ENCODE measurements at places on chromosomes 5 and 9.

GRCh38 chr9:237858-238345 lies 23.2 kb downstream of the DOCK8 start:
- no peak for DNase-seq

DNA sequence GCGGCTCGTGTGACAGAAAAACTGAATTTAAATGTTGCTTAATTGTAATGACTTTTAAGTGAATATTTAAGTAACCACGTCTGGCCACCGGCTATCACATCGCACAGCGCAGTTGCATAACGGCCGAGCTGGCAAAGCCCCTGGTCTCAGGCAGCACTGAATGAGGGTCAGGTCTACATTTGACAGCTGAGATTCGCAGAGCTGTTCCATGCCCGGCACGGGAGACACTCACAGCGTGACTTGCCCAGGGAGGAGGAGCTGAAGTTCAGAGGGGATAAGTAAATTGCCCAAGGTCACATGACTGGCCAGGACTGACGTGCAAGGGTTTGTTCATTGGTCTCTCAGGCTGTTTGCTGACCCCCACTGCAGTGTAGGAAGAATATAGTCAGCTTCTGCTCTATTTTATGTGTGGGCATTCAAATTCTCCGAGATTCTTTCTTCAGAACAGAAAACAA lies 17.4 kb upstream of the COL5A1 start:
- no peak for DNase-seq

DNA sequence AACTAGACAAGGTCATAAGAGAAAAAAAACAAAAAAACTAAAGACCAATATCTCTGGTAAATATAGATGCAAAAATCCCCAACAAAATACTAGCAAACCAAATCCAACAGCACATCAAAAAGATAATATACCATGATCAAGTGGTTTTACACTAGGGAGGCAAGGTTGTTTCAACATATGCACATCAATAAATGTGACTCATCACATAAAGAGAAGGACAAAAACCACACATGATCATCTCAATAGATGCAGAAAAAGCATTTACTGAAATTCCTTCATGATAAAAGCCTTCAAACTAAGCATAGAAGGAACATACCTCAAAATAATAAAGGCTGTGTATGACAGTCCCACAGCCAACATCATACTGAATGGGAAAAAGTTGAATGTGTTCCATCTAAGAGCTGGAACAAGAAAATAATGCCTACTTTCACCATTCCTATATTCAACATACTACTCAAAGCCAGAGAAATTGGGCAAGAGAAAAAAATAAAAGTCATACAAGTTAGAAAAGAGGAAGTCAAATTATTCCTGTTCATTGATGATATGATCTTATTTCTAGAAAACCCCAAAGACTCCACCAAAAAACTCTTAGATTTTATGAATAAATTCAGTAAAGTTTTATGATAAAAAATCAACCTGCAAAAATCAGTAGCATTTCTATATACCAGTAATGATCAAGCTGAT lies 72.2 kb upstream of the FAM169A start:
- no peak for DNase-seq

GRCh38 chr9:112848316-112849151 lies 42.1 kb downstream of the SLC46A2 start:
- DNase-seq, result no peak

- DNase-seq, result no peak
Observed at GRCh38 chr9:33221568-33221884, 18.4 kb upstream of the SPINK4 start.

DNA sequence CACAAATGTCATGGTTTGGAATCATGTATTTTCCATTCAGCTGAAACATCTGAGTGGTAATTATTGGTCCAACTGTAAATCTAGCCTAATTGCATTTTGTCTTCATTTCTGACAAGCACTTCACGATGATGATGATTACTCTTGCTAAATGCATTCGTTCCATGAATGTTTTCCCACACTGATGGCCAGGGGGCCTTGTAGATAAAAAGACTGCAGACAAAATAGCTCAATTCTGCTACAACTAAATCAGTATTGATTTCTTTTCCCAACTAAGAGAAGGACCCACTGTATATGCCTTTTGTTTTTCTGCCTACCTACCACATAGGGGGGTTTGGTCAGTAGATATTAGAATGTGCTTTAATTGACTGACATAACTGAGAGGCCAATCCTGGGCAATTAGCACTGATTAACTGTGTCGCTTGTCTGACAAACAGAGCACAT lies 1351.3 kb upstream of the NUDT12 start:
- DNase-seq, result no peak

- DNase-seq, result no peak
Observed at GRCh38 chr5:119019949-119020348, 31.6 kb upstream of the DTWD2 start.

DNA sequence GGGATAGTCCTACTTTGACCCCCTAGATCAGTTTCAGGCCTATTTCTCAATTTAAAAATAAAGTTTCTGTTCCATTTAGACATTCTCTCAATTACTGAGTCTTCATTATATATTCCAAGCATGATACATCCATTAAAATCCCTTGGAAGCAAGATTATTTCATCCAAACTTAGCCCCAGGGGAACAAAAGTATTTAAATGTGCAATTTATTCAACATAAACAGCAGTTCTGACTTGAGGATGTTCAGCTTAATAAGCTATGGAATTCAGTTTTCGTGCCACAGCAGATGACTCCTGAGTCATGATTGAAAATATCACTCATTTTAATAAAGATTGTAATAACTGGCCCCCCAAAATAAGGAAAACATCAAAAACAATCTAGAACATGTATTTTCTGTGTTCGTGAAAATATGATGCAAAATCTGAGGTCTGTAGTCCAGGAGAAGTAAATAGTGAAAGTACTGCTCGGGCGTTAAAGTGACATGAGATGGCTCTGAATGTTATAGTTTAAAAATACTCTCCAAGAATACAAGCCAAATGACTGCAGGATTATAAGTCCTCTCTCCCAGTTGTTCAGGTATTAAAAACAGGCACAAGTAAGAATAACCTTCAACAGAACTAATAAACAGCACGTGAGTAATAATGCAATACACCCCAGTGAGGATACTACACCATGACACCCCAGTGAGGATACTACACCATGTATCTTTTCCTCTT lies 67.1 kb downstream of the RETREG1 start:
- DNase-seq, result no peak

DNA sequence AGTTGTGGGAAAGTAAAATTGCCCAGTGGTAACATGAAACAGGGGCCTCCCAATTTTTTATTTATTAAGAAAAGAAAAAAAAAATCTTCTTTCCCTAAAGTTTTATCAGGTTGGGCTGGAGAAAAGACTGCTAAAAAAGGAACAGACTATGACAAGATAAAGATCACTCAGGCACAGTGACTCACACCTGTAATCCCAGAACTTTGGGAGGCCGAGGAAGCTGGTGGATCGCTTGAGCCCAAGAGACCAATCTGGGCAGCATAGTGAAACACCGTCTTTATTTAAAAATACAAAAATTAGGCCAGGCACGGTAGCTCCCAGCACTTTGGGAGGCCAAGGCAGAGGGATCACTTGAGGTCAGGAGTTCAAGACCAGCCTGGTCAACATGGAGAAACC lies 312.5 kb downstream of the CETN3 start:
- no peak for DNase-seq

DNA sequence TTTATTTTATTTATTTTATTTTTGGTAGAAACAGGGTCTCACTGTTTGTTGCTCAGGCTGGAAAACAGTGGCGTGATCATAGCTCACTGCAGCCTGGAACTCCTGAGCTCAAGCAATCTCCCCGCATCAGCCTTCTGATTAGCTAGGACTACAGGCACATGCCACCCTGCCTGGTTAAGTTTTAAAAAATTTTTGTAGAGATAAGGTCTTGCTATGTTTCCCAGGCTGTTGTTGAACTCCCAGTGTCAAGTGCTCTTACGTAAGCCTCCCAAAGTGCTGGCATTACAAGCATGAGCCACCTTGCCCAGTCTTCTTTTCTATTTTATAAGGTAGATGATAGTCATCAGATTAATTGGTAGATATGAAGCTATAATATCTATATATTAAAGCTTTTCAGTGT lies 382.7 kb downstream of the CDH12 start:
- no peak for DNase-seq

GRCh38 chr5:96663608-96664007 lies 1.4 kb downstream of the CAST start:
- DNase-seq, result no peak

DNA sequence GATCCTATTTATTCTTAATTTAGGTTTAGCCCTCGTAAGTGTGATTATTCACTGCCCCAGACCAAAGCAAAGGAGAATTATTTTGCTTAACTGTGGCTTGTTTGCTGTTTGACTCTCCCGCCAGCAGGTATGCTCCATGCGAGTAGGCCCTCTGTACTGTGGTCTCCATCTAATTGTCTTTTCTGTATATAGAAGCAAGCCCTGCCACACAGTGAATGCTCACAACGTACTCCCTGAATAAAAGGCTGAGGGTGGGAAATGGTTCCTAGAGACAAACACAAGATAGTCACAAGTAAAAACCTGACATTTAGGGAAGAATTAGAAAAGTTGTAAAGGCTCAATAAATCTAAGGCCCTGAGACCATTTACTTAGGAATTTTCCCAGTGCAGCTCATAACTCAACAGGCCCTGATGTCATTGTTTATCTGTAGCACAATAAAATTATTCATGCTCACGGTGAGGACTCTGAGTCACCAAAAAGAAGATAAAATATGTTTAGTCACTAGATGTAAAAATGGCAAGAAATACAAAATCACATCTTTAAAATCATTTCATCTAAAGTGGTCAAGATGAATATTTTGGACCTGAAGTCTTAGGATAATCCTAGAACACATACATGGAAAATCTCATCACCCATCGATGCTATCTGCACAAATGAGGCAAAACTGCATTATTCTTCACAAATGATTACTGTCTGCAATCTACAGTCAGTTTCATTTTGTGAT lies 473.2 kb downstream of the ENC1 start:
- no peak for DNase-seq

- DNase-seq, result no peak
Observed at GRCh38 chr5:90866915-90867731, 308.5 kb downstream of the ADGRV1 start.

- DNase-seq, result no peak
Observed at GRCh38 chr5:102843997-102844396, 88.9 kb downstream of the PAM start.

GRCh38 chr5:135308752-135309151 lies 90.3 kb downstream of the MACROH2A1 start:
- no peak for DNase-seq

DNA sequence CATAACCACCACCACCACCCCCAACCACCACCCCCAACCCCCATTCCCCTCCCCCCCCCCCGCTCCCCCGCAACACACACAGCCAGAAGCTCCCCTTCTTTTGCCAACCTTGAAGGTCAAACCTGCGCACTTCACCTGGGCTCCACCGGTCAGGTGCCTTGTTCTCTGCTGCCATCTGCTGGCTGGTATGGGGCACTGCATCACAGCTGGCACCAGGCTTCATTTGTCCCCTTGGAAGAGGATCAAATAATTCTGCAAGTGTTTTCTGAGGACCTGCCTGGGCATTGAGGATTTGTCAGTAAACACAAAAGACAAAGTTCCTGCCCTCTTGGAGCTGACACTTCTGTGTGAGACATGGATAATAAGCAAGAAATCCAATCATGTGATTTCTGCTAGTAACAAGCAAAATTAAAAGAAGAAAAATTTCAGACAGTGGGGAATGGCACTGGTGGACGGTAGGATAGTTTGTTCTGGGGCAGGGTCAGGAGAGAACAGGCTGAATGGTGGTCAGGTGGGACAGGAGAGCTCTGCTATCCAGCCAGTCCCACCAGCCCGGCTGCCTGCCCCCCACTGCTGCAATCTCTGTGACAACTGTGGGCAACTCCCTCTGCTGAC lies 55.6 kb upstream of the LMX1B start:
- peak; percentile 73 for DNase-seq

- DNase-seq, result no peak
Observed at GRCh38 chr5:179486596-179487051, 63.7 kb upstream of the RUFY1 start.

GRCh38 chr5:53321721-53322120 lies 158.7 kb upstream of the FST start:
- no peak for DNase-seq

DNA sequence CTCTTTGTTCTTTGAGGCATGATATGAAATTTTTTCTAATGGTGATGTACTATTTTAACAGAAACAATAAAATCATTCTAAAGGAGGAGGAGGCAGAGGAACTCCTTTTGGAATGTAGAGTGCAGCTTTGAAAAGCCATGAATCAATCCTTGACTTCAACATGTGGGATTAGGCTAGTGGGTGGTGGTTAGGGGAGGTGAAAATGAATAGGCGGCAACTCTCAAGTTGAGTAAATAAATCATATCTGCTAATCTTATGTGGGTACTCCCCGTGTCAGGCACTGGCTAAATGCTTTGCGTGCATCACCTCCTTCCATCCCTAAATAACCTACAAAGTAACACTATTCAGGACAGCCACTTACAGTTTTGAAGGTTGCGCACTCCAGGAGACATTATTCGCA lies 35.1 kb downstream of the FAM81B start:
- DNase-seq, result no peak

DNA sequence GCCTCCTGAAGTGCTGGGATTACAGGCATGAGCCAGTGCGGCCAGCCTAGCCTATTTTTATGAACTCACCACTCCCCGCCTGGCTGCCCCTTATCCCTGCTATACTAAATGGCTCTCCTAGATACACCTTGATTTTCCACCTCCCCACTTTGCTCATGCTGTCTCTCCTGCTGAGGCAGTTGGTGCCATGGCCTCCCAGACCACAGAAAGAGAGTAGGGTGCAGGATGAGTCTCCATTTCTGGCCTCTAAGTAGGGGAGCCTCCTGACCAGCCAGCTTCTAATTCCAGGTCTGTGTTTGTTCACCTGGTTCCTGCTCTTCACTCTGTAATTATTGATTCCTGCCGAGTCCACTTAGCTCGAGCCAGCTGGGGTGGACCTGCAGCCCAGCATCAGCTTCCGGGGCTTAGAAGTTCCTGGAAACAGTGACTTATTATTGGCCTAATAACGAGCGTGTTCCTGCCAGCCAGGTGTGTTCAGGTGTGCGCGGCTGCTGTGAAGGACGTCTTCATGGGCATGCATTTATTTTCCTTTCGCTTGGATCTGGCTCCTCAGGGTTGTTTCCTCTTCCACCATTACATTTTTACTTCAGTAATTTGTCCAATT lies 34.0 kb downstream of the ZNF618 start:
- no peak for DNase-seq

DNA sequence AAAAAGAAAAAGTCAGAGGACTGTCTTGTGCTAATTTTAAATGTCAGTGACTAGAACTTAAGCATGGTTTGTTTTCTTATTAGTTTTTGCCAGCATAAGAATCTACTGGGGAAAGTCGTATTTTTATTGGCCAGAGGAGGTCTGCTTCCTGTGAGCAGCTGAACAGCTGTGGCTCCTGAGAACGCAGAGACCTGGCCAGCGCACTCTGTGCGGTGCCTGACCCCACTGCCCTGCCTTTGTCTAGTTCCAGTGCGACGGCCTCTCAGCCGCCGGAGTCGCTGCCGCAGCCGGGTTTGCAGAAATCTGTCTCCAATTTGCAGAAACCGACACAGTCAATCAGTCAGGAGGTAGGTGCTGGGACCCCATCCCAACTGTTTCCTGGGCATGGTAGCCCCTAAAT lies 42.5 kb downstream of the PRRC2B start:
- no peak for DNase-seq

All from memory B cell (primary cell).